GM04504 (cell line): ENCODE measurements at places on chromosomes 3 and 15.
A peak's percentile ranks its signal among the peaks of the same experiment; 100 is the strongest.

- DNase-seq, result no peak
Observed at GRCh38 chr3:144344925-144345548, 373.4 kb downstream of the DIPK2A start.

DNA sequence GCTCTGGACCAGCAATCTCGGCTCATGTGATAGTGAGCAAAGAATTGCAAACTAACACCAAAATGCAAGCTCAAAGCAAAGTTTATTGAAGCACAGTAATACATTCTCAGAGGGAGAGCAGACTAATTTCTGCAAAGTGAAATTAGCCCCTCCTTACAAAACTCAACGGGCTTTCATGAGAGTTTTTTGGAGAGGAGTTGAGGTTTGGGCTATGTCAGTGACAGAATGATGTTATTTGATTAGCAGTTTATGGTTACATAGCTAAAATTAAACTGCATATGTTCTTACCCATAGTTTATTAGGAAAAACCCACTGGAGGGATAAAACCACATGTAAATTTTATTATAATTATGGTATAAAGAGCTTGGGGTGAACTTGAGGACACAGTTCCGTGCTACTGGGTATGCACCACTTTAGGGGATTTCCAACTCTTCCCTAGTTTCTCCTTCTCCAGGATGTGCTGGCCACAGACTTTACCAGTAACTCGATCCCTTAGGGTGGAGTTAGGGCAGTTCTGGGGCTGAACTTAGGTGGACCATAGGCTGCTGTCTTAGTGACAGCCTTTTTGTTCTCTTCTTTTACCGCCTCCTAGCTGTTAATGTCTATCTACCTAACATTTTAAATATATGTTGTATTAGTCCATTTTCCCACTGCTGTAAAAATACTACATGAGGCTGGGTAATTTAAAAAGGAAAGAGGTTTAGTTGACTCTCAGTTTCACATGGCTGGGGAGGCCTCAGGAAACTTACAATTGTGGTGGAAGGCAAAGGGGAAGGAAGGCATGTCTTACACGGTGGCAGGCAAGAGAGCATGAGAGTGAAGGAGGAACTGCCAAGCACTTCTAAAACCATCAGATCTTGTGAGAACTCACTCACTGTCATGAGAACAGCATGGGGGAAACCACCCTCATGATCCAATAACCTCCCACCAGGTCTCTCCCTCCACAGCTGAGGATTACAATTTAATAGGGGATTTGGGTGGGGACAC, 8.9 kb upstream of the AADACL2 start:
- no peak for DNase-seq

DNA sequence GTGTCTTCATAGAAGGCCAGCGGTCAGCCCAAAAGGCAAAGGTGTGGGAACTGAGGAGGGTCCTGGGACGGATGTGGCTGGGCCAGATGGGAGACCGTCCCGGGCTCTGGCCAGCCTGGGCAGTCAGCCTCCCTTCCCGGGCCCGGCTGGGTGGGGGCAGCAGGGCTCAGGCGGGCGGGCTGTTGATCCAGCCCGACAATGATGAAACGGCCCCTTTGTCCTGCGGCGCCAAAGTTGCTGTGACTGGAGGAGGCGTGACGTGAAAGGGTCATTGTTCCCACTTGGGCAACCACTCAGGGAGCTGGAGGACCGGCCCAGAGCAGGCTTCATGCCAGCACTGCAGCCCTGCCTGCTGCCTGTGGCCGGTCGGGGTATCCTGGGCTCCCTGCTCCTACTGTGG, 16.5 kb downstream of the DUSP7 start:
- DNase-seq, result no peak

DNA sequence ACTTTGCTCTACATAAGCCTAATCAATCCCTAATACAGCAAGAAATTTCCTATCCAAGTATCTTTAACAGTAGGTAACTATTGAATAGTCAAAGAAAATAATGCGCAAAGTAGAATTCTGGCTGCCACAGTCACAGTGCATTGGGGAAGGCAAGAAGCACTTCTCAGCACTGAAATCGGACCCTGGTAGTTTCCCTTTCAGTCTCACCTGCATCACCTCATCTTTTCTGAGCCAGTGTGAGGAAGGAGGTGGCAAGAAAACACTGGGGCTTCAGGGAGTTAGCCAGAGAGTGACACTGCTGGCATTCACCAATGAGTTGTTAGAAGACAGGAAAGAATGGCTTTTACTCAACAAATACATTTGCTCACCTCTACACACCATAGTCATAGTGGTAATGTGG, 8.3 kb downstream of the TRIM42 start:
- no peak for DNase-seq

DNA sequence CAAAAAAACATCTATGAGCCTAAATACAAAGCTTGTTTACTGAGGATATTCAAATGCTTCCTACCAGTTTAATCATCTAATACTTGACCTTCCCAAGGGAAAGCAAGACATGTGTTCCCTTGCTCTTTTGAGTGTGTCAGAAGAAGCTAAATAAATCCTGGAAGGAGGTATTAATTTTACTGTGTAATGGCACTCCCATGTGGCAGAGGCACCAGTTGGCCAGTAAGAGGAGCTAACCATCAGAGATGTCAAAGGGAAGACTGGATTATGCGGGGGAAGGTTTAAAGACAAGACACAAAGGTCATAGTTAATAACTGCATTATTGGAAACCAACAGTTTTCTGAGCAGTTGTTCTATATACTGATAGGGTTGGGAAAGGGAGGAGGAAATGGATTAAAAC, 125.1 kb downstream of the SUCLG2 start:
- no peak for DNase-seq

- peak; percentile 85 for DNase-seq
Observed at GRCh38 chr15:67085818-67086636, 20.6 kb downstream of the SMAD3 start.

- no peak for DNase-seq
Observed at GRCh38 chr15:70186152-70186551, 88.4 kb upstream of the TLE3 start.

DNA sequence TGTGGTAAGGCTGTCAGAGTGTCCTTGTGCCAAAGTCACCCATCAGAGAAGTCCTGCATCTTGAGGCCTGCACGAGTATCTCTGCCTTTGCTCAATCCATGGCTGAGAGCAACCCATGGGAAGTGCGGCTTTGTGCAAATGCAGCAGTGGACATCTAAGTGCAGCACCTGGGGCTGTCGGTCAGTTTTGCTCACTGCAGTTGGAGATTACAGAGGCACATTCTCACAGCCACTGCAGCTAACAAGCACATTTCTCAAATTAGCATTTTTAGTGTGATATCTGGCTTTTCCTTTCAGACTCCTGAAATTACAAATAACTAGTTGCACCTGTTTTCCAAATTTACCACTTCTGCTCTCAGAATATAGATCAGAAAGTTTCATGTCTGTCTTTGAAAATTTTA, 81.5 kb upstream of the DAZL start:
- DNase-seq, result no peak

DNA sequence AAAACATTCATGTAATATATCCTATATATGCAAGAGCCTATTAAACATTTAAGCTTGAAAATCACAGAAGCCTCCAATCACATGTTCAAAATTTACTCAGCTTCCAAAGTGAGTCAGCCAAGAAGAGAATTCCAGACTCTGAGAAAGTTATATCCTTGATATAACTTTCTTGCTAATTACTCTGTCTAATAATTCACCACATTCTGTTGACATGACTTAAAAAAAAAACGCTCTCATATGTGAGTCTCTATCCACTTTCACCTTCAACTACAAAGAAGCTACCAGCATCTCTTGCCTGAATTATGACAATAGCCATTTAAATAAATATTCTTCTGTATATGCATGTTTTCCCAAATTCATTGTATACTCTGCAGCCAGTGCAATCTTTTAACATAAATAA, 1116.3 kb upstream of the CADM2 start:
- no peak for DNase-seq

DNA sequence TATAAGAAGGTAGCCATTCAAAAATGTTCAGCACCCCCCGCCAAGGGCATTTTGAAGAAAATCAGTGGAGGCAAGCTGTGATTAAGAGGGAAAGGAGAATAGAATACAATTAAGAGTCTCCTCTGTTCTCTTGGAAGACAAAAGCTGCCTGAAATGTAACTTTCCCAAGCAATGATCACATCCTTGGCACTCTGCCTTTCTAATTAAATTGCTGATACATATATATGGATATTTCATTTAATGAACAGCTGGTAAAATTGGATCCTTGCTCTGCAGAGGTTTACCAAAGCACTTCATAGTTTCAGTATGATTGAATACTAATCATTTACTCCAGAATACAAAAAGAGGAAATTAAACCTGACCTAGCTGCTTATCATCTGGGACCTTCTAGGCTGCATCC, 10.4 kb downstream of the COL6A6 start:
- no peak for DNase-seq

DNA sequence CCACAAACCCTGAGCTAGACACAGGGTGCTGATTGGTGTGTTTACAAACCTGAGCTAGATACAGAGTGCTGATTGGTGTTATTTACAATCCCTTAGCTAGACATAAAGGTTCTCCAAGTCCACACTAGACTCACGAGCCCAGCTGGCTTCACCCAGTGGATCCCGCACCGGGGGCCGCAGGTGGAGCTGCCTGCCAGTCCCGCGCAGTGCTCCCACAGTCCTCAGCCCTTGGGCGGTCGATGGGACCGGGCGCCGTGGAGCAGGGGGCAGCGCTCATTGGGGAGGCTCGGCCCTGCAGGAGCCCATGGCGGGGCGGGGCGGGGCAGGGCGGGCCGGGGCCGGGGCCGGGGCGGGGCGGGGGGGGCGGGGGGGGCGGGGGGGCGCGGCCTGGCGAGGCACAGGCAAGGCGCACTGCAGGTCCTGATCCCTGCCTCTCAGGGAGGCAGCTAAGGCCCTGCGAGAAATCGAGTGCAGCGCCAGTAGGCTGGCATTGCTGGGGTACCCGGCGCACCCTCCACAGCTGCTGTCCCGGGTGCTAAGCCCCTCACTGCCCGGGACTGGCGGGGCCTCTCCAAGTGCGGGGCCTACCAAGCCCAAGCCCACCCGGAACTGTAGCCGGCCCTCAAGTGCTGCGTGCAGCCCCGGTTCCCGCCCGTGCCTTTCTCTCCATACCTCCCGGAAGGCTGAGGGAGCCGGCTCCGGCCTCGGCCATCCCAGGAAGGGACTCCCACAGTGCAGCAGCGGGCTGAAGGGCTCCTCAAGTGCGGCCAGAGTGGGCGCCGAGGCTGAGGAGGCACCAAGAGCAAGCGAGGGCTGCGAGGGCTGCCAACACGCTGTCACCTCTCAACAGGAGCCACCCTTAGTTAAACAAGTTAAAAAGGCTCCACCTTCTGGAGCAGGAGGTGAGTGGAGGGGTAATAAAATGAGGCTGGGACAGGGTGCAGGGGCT, 9.8 kb upstream of the TMEM40 start:
- DNase-seq, result no peak

GRCh38 chr3:128973988-128974564, 19.8 kb downstream of the CFAP92 start:
- DNase-seq, result no peak

DNA sequence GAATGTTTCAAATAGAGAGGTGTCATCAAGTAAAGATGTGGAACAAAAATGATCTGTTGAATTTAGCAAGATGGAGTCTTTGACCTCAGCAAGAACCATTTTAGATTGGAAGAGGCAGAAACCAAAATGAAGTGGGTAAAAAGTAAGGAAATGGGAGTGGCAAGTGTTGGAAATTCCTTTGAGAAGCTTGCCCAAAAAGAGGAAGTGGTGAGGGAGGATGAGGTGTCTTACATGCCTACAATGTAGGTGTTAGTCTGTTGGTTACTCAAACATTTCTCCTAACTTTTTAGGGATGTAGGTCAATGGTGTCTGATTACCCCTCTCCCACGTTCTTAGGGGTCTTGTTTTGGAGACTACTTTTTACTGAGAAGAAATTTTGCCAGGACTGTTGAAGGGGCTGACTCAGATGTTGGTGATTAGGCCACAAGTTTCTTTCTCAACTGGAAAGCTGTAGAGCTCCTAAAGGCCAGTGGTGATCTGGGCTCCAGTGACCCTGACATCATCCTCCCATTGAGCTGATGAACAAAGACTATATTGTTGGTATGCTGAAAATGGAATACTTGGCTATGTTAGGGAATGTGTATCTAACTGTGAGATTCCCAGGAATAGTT, 5.1 kb downstream of the PPP2R3A start:
- no peak for DNase-seq

DNA sequence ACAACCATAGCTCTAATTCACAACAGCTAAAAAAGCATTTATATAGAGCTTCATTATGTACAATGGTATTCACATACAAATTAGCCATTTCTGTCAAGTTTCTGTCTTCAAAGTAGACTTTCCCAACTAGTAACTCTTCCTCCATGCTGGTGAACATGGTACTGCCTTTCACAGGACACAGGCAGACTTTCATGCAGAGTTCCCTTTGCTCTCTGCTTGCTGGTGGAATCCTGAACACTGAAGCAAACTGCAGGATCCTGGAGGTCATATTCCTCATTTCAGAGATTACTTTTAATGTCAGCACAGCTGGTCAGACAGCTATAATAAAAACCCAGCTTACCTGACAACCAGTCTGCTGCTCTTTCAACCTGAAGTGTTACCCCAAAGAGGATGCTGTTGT, 53.6 kb downstream of the TASOR start:
- no peak for DNase-seq

- DNase-seq, result no peak
Observed at GRCh38 chr3:62481962-62482361, 108.6 kb upstream of the FEZF2 start.

DNA sequence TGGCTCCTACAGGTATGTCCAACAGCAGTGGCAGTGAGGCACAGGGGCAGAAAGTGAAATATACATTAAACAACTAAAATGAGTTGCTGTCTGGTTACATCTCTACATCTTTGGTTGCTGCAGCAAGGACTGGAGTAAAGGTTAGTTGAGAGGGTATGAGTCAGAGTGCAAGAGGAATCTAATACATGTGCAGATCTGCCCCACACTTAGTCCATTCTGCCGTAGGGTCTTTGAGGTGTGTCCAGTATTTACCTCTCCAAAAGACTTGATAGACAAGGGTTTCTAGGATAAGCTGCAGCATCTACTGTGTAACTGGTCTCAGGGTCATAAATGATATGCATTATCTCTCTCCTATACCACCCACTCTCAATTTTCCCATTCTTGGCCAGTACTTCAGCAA, 6.2 kb upstream of the NEDD4 start:
- no peak for DNase-seq

- peak; percentile 94 for DNase-seq
Observed at GRCh38 chr15:89836267-89837133, 21.8 kb upstream of the ANPEP start.

- no peak for DNase-seq
Observed at GRCh38 chr15:45304711-45305110, 52.7 kb downstream of the SLC28A2 start.

DNA sequence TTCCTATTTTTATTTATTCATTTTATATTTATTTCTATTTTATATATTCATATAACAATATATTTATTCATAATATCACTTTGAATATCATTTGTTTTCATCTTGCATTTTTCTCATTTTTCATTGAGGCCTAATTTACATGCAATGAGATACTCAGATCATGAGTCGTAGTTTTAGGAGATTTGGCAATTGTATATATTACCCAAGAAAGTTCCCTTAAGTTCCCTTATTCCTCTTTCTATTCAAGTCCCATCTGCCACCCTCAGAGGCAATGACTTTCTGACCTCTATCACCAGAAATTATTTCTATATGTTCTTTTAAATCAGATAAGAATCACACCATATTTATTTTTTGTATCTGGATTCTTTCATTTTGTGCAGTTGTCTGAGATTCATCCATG, 329.1 kb upstream of the TPRG1 start:
- no peak for DNase-seq
